ENCODE measurements at places on chromosomes 1 and 21.
A peak's percentile ranks its signal among the peaks of the same experiment; 100 is the strongest.

GRCh38 chr1:17682400-17682799 is 72.7 kb upstream of the ACTL8 start:
- no peak for DNase-seq

DNA sequence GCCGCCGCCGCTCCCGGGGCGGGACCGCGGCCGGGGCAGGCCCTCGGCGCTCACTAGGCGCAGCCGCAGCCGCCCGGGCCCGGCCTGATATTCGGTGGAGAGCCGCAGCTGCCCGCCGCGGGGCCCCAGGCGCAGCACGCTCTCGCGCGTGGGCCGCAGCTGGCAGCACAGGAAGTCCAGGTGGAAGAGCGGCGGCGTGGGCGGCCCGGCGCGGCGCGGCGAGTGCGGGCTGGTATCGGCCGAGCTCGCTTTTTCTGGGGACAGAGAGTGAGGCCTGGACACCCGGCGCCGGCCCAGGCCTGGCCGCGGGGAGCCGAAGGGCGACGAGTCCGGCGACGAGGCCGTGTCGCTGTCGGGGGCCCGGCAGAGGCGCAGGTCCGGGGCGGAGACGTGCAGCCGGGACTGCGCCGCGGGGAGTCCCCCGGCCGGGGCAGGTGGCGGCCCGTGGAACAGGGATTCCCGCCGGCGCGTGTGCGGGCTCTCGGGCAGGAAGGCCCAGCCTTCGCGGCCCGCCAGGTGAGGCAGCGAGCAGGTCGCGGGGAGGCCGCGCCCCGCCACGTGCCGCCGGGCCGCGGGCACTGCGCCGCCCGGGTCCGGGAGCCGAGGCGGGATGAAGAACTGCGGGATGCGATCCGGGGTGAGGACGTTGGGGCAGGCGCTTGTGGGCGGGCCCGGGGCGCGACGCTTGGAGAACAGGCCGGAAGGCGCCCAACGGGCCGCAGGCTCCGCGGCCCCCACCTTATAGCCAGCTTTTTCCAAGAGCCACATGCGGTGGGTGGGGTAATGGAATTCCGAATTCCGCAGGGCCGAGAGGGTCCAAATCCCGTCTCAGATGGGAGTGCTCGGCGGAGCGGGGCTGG is 1.2 kb downstream of the C2CD4D start:
- DNase-seq = peak; percentile 68

GRCh38 chr1:63931468-63931867 is 157.7 kb downstream of the ROR1 start:
- no peak for DNase-seq

- DNase-seq = no peak
These were observed 1.4 kb upstream of the PIK3R3 start for GRCh38 chr1:46133781-46134350.

GRCh38 chr1:154115180-154115579 is 39.7 kb downstream of the NUP210L start:
- peak; percentile 25 for DNase-seq

- DNase-seq = no peak
These were observed 25.4 kb upstream of the NPL start for GRCh38 chr1:182764029-182764727.

- no peak for DNase-seq
These were observed 39.6 kb downstream of the MAP10 start for GRCh38 chr1:232844791-232845190.

DNA sequence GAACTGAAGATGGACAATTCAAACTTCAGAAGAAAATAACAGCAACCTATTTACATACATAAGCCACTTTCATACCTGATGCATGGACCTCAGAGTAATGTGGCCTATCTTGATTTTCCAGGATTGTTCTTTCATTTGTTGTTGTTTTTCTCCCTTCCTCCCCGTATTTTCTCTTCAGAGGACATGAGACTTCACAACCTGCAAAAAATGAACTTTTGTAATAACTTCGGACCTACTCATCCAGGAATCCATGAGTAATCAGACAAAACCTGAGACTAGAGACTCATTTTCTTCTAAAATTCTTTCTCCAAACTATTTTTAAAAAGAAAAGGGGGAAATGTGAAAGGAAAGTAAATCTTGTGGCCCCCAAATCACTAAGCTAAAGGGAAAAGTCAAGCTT is 17.6 kb upstream of the PLA2G5 start:
- DNase-seq = no peak

DNA sequence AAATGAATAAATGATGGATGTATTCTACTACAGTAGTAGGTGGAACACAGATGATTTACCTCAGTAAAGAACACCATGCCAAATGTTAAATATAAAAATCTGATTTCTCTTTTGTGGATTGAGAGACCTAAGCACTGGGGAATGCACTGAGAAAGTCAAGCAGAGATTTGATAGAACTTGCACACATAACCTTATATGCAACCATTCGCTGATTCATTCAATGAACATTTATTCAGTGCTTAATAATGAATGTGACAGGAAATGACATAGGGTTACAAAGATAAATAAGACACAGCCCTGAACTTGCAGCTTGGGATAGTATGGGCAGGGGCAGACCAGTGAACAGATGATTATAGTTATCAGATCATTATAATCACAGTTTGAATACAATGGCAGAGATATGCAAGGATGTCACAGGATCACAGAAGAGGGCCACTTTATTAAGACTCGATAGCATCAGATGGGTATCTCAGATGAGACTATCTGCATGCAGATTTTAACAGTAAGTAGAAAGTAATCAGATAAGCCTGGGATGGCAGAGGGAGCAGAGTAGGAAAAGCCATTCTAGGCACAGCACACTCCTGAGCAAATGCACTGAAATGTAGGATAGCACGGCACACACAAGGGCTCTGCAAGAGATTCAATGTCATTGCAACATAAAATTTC is 169.4 kb downstream of the ASTN1 start:
- DNase-seq = no peak

DNA sequence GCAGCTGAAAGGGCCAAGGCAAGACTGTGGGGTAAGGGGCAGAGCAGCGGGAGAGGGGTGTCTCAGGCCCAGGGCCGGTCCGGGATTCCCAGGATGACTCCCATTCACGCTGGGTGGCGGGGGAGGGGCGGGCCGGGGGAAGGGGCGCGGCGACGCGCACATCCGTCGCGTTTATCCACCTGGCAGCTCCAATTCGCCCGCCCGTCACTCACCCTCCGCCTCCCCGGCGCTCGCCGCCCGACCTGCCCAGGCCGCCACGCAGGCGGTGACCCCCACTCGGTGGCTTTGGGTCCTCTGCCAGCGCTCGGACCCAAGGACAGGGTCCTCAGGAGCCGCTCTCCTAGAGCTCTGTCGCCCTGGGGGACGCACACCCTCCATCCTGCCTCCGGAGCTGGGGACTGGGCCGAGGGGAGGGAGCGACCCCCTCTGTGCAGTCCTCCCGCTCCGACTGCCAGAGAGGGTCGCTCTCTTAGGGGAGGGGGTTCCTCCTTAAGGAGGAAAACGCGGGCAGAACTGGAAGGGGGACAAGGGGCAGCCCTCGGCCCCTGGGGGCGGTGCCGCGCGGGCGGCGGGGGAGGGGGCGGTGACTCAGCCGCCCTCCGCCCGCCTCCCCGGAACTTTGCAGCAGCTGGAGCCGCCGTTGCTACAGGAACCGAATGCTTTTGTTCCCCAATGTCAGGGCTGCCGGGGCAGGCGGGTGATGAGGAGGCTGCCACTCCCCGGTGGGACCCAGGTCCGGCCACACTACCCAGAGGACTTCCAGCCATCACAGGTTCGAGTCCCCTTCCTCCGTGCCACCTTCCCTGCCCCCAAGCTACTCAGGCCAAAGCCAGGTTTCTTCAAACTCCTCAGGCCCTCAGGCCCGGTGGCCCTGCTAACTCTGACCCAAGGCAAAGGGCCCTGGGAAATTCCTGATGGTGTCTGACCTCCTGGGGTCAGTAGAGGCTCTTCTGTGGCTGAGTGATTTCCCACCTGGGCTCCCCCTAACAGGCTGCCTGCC is 3.4 kb downstream of the ADGRB2 start:
- DNase-seq = peak; percentile 84

DNA sequence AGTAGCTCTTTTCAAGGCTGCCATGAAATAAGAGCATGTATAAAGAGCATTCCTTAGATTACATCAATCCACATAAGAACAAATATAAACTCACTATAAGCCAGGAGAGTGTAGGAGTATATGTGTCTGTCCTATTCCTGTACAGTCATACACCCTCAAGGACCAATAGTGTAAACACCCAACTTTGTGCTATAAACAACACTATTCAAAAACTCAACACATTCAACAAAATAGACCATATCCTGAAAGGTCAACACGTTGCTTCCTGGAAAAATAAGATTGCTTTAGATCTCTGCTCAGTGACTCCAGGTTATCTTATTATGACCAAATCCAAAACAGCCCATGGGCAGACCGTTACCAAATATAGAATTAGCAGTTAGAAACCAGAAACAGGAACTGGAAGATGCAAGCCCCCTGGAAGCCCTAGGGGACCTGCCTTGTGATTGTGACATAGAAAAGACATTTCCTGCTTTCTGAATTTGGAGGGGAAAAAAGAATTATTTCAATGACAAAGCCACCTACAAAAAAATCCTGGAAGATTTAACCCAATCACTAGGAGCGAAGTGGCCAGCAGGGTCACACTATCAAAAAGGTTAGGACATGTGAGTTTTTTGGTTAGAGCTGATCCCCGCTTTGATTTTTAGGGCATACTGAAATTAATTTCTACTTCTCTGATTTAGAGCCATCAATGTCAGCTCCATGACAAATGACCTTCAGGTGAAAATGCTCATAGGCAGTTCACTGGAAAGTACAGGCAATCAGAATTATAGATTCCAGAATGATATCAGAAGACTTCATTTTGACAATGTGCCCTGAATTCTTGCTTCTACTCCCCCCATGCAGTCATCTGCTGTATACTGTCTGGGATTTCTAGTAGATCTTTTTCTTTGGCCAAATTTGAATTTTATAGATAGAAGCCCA is 59.9 kb downstream of the LRRC8C start:
- peak; percentile 80 for DNase-seq

DNA sequence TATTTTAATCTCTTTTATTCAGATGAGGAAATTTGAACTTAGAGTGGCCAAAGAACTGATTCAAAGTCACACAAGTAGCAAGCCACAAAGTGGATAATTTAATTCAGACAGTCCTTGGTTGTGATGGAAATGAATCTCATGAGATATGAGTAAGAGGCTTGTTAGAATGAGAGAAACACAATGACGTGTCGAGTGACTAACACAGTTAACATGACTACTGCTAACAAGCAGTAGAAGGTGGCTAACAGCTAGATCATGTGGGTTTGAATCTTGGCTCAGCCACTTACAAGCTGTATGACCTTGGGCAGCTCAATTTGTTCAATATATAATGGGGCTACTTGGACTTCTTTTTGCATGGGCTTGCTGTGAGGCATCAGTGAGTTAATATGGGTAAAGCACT is 104.5 kb upstream of the LMO4 start:
- no peak for DNase-seq

- no peak for DNase-seq
These were observed 89.4 kb downstream of the OMA1 start for GRCh38 chr1:58457023-58457635.

DNA sequence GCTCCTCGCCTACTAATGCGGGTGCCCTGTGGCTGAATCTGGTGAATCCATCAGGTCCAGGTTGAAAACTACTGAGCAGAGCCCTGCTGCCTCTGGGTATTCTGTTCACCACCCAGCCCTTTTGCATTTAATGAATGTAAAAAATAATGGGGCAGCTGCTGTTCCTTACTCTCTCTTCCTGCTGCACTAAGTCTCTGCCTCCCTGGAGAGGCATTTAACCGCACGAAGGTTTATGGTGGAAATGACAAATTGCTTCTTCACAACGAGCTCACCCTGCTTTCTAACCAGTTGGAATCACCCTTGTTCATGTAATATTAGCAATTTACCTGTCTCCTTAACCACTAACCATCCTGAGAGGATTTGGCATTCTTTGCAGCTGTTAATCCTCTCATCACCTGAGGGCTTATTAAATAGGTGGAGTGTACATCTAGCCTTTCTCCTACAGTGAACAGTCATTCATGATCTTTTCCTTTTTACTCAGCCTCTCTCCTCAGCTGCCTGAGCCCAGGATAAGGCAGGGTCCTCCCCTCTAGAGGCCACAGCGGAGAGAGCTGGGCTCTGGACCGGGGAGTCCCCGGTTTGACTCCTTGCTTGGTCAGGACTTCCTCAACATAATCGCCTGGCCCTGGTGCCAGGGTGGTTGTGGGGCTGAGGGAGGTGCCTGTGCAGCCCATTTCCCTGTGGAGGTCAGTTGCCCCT is 97.6 kb downstream of the NOS1AP start:
- no peak for DNase-seq

- peak; percentile 24 for DNase-seq
These were observed 107.2 kb downstream of the DNM3 start for GRCh38 chr1:171948511-171948910.

DNA sequence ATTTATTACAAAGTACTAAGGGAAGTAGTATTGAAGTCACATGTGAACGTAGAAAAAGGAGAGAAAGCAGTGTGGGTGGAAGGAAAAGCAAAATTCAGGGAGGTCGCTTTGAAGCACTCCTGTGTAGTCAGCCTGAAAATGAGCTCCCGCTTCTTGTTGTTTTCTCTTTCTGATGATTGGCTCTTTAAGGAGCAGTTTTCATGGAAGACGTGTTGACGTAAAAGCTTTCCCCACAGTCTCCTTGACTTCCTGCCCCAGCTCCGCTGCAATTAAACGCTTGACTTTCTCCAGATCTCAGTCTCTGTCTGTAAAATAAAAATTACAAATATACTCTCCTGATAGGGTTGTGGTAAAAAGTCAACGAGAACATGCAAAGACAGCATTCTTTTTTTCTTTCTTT is 661.5 kb upstream of the ZP4 start:
- no peak for DNase-seq

GRCh38 chr21:33670076-33670978 is 28.0 kb downstream of the ITSN1 start:
- DNase-seq = no peak

- DNase-seq = no peak
These were observed 11.8 kb downstream of the ZBED6 start for GRCh38 chr1:203807196-203807595.

- DNase-seq = no peak
These were observed 185.8 kb downstream of the SLC44A5 start for GRCh38 chr1:75425001-75425650.

GRCh38 chr1:165355977-165356811 is at the start of gene LMX1A:
LMX1A (minus strand) TSS chr1:165356715; CDS start chr1:165355559, 1,156 bp downstream.
- DNase-seq = no peak

DNA sequence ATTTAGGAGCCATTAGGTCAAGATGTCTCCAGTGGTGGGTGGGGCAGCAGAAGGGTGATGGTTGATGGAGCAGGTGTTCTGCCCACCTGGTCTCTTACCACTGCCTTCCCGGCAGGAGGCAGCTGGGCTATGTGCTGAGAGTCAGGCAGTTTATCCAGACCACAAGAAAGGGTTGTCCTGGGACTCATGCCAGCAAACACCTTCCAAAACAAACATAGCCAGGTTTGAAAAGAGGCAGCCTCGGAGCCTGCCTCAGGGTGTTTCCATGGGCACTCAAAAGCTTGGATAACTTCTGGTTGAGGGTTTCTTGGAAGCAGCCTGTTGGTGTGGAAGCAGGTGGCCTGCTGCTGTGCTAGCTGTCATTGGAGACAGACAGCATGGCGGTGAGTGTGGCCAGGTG is 187.2 kb downstream of the PCP4 start:
- peak; percentile 63 for DNase-seq

Data from common myeloid progenitor, CD34-positive (primary cell).